NCI-H510A treated with DMSO at 0.1 percent for 48 hours (cell line): ENCODE measurements at places on chromosomes 5 and 9.
A peak's percentile ranks its signal among the peaks of the same experiment; 100 is the strongest.

- DNase-seq: peak; percentile 95
Measured at GRCh38 chr5:6611334-6612256, 21.2 kb downstream of the NSUN2 start.

DNA sequence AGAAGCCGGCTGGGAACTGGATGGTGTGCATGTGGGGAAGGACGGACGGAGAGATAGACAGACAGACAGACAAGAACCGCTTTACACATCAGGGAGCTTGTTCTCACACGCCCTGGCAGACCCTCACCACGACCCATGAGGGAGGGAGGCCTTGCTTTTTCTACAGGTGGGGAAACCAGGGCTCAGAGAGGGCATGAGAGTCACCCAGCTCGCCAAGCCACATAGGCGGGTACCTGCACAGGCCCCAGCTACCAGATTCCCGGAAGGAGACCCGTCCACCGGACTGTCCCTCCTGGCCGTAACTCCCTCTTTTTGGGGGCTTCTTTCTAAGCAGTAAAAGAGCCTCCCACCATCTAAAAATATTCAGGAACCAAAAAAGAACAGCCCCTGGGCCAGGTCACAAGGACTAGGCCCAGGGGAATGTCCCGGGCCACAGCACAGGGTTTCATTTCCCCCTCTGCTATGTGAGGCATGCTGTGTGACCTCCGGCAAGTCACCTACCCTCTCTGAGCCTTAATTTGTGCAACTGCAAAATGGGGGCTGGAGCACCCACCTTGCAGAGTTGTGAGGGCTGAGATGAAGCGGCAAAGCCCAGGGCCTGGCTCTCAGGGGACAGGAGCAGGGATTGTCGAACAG is 84.4 kb upstream of the SARDH start:
- no peak for DNase-seq

DNA sequence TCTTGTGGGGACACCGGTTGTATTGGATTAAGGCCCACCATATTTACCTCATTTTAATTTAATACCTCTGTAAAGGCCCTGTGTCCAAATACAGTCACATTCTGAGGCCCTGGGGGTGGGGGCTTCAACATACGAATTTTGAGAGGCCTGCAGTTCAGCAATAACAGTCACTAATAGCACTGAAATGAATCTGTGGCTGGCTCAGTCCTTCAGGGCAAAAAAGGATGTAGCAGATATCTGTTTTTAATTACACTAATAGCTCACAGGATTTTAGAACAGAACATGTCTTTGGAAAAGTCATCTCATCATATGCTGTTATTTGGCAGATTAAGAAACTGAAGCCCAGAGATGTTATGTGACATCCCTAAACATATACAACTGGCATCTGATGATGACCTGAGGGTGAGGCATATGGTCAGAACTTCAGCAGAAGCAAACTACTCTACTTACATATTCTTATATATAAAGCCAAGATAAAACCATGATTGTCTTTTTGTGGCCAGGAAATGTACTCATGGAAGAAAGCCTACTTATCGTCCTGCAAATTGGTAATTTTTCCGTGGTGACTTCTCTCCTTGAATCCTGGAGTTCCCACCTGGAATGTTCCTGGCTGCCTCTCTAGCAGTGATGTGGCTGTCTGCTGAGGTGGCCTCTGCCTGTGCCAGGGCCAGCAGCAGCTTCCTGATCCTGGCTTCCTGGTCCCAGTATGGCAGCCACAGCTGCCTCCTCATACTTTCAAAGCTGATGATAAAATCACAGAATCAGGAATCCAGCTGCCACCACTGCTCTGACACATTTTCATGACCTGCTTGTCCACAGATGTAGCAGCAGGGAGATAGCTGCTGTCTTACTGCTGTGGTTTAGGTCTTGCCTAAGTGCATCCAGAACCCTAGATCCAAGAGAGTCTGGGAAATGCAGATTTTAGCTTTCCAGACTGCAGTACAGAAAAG is 72.1 kb upstream of the ANKRD55 start:
- no peak for DNase-seq

GRCh38 chr5:71587766-71588532 is 809 bp downstream of the MCCC2 start:
- DNase-seq: no peak

DNA sequence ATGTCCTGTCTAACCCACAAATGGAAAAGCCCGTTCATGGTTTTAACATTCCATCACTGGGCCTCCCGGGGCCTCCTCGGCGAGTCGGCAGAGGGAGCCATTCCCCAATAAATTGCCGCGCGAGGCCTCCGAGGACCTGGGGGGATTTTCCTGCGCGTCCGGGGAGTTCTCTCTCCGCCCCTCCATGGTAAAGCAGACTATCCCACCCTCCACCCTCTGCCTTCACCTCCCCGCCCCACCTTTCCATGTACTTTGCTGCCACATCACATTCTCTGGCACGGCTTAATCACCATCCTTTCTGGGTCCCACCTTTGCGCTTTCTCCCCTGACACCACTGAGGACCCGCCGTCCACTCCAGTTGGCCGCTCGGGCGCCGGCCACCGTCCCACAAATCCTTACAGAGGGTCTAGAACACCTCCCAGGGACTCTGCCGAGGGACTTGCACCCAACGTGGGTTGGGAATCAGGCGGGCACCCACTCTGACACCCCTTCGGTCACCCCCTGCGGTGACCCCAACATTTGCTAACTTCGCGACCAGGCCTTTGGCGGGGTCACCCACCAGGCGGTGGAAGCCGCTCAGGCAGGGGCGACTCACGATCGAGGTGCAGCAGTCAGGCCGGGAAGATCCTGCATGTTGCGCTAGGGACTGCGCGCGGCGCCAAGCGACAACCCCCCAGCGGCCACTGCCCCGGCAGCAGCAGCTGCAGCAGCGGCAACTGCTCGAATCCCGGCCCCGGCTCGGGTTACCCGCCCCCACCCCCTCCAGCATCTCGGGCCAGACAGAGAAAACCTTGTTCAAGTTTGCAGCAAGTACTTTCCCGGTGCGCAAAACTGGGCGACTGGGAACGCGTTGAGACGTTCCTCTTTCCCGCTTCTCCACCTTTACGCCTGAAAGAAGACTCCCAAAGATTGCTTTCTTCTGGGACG is at the start of gene MEGF10:
MEGF10 (plus strand) TSS at position 778 of the 927 bp plus-strand sequence. CDS start 40,513 bp downstream, outside the sequence.
- DNase-seq: no peak

GRCh38 chr5:98593418-98593817 is 180.0 kb upstream of the RGMB start:
- no peak for DNase-seq

- no peak for DNase-seq
Measured at GRCh38 chr5:132873119-132873929, at the start of gene LEAP2. TSS of gene LEAP2 (plus strand) at chr5:132873668. CDS start at chr5:132873695, 27 bp downstream.

GRCh38 chr9:134369416-134370212 is 43.4 kb downstream of the RXRA start:
- no peak for DNase-seq

GRCh38 chr9:37324261-37324683 is 98.2 kb upstream of the GRHPR start:
- DNase-seq: peak; percentile 85

DNA sequence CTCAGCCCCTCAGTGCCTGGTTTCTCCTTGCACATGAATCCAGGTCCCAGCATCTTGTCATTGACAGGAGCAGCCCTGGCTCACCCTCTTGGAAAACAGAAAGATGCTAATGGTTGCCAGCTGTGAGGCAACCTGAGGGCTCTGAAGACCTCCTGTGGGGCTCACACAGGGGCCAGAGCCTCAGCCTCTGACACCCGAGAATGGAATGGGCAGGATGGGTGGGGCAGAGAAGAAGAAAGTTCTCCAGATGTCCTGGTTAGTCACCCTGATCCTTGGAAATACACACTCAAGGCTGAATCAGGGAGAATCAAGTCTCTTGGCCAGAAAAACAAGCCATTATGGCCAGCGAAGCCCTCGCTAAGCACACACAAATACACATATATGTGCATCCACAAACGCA is 32.3 kb upstream of the SPATA31E1 start:
- no peak for DNase-seq

GRCh38 chr5:57871496-57871895 is 388.9 kb upstream of the ACTBL2 start:
- DNase-seq: no peak

GRCh38 chr9:88458716-88459465 is 70.6 kb downstream of the SPIN1 start:
- no peak for DNase-seq

DNA sequence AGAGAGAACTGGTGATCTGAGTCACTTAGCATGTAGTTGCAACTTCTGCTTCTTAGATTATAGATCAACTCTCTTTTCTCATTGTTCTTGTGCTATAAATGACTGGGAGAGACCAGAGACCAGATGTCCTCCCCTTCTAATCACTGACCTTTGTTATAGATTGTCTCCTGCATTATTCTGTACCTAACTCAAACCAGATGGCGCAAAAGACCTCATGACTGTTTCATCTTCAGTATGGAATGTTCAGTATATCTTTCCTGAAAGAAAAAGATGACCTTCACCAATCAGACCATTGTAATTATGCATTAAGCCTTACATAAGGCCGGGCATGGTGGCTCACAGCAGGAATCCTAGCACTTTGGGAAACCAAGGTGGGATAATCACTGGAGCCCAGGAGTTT is 30.5 kb upstream of the ADAM19 start:
- DNase-seq: no peak

DNA sequence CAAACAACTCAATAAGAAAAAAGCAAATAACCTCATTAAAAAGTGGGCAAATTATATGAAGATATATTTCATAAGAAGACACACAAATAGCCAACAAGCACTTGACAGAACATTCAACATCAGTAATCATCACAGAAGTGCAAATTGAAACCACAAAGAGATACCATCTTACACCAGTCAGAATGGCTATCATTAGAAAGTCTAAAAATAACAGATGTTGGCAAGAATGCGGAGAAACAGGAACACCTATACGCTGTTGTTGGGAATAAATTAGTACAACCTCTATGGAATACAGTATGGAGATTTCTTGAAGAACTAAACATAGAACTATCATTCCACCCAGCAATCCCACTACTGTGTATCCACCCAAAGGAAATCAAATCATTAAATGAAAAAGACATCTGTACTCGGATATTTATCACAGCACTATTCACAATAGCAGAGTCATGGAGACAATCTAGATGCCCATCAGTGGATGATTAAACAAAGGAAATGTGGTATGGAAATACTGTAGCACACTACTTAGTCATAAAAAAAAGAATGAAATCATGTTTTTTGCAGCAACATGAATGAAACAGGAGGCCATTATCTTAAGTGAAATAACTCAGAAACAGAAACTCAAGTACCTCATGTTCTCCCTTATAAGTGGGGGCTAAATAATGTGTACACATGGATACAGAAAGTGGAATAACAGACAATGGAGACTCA is 106.8 kb upstream of the FST start:
- no peak for DNase-seq

DNA sequence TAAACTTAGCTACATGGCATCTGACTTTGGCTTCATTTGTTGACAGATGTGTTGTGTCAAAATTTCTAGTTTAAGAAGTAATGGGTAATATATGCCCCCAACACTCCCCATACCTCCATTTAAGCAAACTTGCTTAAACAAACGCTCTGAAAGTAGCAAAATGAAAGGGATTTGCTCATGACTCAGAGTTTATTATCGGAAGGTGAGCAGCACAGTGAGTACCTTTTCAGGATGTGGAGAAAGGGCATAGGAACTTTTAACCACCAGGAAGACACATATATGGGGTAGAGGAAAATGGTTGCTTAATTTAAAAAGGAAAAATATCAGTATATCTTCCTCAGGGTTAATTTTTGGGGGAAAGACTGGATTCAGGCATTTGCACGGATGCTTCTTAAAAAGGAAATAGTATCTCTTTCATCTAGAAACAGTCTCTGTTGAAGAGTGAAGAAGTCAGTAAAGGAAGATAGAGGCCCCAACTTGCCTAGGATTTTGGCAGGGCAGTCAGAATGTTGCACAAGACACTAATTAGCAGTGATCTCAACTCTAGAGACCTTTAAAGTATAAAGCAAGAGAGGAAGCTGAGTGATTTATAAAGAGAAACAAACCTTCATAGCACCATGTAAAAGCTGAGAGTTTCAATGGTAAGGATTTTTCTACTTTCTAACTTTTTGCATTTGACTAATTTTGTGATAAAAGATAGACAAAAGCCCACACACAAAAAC is 155.1 kb downstream of the TRIO start:
- no peak for DNase-seq

DNA sequence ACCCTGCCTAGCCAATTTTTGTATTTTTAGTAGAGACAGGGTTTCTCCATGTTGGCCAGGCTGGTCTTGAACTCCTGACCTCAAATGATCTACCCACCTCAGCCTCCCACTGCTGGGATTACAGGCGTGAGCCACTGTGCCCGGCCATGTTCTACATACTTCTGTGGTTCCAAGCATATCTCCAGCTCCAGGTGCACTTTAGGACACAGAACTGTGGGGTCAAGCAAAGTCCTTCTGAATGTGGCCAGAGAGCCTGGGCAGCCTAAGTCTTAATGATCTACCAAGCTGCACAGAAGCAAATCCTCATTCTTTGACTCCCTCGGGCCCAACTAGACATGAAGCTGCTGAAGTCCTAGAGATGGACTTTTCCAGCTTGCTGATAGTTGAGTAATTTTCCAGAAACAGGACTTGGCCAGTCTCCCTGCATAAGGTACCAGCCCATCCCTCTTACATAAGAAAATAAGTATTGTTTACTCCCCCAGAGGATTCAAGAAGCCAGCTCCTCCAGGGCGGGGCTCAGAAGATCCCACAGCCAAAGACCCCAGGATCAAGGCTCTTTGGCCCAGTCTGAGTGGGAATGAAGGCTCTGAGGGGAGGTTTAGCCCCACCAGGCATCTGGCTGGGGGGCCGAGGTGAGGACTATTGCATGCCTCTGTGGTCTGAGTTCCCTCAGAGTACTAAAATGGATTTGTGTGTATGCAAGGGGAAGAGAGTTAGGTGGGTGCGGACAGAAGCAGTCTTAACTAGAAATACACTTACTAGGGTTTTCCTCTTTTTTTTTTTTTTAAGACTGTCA is 8.7 kb downstream of the CLTB start:
- no peak for DNase-seq

GRCh38 chr9:118091711-118092500 is 387.7 kb downstream of the TLR4 start:
- no peak for DNase-seq

DNA sequence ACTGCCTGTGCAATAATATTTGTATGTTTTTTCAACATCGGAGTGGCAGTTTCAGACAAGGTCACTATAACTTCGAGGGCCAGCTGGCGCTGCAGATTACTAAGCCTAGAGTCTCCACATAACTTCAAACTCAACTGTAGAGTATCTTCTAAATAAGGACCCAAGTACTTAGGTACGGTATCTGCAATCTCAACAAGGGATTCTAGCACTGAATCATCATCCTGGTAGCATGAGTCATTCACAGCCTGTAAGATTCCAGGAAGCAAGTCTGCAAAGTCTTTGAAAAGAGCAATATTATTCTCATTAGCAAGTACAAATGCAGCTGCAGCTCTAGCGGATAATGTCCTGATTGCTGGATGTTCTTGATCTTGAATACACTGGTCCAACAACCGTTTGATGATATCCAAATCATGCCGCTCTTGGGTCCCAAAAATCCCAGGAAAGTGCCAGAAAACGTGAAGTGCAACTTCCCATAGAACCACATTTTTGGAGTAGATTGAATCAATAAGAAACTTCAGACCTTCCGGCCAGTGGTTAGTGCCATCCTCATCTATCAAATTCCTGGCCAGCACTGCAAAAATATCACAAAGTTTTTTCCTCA is 654 bp downstream of the RANBP6 start:
- DNase-seq: no peak
